ENCODE measurements at places on chromosomes 5 and 9.
A peak's percentile ranks its signal among the peaks of the same experiment; 100 is the strongest.

DNA sequence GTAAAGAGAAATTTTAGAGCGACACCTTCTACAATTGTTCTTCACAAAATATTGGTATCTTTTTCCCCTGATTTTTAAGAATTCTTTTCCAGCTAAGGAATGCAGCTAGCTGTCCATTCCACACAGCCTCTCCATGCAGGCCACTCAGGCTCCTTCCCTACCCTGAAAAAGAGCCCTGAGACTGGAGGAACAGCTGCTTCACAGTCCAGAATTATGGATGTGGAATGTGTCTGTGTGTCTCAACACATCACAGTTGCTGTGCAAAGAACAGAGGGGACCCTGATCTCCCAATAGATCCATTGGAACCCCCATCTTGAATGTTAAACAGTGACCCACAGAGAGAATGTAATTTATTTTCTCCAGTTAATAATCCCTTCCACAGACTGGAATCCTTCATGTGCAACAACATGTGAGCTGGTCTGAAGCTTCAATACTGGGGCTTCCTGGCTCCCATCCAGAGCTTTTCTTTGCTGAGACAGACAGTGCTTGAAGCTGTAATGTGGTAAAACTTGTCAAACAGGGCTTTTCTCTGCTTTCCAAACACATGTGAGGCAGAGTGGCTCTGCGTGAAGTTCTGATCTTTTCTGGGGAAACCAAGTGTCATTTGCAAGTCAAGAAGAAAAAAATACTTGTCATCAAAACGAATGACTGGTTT lies 53.3 kb upstream of the SMC5 start:
- no peak for DNase-seq

DNA sequence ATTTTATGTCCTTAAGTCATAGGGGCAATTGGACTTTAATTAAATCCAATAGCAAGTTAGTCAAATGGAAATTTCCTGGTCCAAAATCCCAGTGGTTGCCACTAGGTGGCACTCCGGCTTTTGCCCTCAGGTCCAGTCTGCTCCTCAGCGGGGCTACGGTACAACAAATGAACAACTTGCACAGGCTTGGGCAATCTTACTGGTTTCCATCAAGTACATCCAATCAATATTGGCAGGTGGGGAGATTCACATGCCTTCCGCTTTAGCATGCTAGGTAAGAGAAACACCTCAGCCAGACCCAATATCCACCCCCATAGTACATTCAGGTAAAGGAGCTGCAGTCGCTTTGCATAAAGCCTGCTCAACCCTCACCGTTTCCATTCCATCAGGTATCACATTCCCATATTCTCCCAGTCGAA lies 6.3 kb upstream of the MXD3 start:
- DNase-seq = peak; percentile 70

- DNase-seq = no peak
These were observed 105.2 kb downstream of the PBX3 start for GRCh38 chr9:125852386-125852785.

DNA sequence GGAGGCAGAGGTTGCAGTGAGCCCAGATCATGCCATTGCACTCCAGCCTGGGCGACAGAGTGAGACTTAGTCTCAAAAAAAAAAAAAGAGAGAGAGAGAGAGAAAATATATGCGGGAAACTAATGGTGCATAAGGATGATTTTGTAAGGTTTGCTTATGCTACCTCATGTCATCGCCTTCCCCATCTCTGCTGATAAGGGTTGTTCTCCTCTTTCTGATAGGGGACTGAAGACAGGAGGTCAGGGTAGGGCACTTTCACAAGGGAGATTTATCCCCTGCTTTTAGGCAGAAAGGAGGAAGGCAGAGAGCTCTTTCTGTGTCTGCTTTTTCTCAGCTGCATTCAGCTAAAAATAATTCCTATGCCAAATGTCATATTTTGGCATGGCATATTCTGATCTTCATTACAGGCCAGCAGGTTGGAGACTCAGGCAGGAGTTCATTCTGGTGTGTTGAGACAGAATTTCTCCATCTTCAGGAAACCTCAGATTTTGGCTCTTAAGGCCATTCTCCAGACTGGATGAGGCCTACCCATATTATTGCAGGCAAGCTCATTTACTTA lies 220.2 kb downstream of the AUH start:
- DNase-seq = no peak

DNA sequence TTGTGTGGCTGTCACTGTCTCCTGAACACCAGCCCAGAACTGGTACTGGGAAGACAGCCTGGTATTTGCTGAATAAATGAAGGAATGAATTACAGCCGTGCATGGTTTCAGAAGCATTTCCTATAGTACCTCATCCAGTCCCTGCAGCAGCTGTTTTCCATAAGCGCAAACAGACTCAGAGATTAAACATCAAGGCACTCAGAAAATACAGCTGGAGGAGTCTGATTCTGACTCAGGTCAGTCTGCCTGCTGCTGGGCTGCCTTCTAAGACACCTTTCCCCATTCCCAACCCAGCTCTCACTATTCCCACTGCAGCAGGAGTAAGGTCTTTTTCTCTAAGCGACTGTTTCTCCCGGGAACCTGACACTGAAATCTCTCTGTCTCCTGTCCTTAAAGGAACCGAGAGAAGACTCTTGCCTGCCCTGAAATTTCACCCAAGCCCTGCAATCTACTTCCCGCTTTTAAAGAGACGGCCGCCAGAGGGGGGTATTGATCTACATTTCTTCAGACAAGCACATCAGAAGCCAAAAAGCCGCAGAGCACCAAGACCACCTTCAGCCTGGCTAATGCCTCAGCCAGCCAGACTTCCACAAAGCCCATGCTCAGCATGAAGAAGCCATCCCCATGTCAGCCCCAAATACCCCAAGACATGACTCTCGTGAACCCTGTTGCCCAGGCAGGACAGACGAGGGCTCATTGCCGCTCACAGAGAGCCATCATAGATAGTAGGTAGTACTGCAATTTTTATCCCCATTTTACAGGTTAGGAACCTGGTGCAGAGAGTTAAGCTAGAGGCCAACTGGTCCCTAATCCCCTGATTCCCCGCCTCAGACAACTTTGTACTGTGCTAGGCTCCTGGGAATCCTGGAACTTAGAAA lies 5.4 kb upstream of the FOXI1 start:
- peak; percentile 65 for DNase-seq

Measured in ACHN (cell line).